Stimulated activated CD8-positive, alpha-beta memory T cell treated with anti-CD3 and anti-CD28 coated beads, Interleukin-15, amount 100 ng/mL, for 1 hour (primary cell): ENCODE measurements at places on chromosomes 6 and 20.

- no peak for DNase-seq
Measured at GRCh38 chr6:22302838-22303237, 6.0 kb upstream of the PRL start.

GRCh38 chr6:36676141-36677058 lies 2.1 kb upstream of the CDKN1A start:
- DNase-seq = no peak

DNA sequence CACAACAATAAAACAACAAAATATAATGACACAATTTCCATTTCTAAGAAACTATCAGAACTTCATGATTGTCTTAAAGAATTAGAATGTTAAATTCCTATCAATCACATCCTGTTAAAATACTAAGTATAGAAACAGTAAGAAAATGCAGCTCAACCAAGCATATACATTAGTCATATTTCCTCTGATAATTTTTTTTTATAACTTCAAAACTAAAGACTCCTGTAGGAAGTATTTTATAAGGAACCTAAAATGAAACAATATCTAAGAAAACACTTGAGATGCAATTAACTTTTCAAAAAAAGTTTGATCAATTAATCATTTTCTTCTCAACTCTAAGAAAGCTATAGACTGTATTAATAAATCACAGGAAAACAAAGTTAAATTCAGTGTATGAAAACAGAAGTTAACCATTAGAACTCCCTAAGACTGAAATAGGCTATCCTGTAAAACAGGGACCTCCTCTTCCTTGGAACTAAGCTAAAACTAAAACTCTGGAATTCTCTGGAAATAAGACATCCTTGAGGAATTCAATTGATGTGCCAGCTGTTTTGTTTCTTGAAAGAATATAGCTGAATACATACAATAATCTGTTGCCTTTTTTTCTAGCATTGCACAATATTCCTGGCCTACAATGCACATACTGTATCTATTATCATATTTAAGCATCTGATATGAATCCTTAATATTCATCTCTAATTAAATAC lies 19.8 kb downstream of the FKBP5 start:
- DNase-seq = no peak

GRCh38 chr20:14067603-14068002 lies 72.3 kb downstream of the MACROD2 start:
- no peak for DNase-seq

DNA sequence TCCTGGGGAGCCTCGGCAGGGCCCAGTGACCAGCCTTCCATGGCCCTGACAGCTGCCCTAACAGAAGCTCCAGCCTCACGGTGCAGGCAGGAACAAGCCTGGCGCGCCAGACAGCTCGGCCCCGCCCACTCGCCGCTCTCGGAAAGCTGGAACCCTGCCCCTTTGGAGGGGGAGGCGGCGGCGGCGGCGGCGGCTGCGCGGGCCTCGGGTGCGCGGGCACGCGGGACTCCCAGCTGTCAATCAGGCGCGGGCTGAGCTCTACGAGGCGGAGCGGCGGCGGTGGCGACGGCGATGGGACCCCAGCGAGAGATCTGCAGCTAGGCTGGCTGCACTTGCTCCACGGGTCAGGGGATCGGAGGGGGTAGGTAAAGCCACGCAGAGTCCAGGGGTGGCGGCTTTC lies at the start of gene NRSN1:
NRSN1 (plus strand) TSS at position 236 of the 400 bp plus-strand sequence. CDS start 8,113 bp downstream, outside the sequence.
- no peak for DNase-seq

DNA sequence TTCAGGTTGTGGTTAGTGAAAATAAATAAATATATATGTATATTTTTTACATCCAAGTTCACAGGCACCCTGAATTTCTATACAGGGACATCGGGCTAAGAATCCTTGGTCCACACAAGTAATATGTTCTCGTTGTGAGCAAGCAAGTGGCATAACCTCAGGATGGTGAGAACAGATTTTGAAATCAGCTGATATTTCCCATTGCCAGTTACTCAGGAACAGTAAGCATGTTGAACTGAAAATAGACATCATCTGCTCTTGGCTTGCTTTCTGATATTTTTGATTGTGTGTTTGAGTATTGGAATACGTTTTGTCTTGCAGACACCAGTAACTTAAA lies 87.7 kb downstream of the TRMT6 start:
- no peak for DNase-seq

DNA sequence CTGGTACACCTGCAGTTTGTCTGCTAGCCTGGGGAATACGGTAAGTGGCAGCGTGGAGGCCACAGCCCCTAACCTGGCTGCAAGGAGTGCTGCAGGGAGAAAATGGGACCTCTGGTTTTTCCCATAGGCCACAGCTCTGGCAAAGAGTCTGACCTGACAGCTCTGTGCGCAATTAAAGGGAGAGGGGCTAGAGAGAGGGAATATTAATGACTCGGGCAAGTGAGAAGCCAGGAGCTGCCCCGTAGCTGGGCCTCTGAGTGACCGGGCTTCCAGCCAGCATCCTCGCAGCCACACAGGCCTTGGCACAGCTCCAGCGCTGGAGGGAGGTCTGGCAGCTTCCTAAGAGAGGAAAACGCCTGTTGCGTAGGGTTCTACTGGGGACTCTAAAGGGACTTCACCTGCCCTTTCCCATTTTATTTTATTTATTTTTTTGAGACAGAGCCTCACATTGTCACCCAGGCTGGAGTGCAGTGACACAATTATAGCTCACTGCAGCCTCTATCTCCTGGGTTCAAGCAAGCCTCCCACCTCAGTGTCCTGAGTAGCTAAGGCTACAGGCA lies 18.2 kb upstream of the OCSTAMP start:
- no peak for DNase-seq

- DNase-seq = no peak
Measured at GRCh38 chr20:36830791-36831691, 44.9 kb upstream of the TLDC2 start.

- DNase-seq = no peak
Measured at GRCh38 chr6:157867155-157867559, 44.1 kb downstream of the SNX9 start.

GRCh38 chr6:11194356-11195218 lies 37.9 kb downstream of the NEDD9 start:
- no peak for DNase-seq

GRCh38 chr6:31528307-31528777 lies 420 bp upstream of the MCCD1 start:
- no peak for DNase-seq

GRCh38 chr6:85111481-85112011 lies 338.3 kb upstream of the NT5E start:
- DNase-seq = no peak
